ENCODE measurements at places on chromosomes 7 and 10.
A peak's percentile ranks its signal among the peaks of the same experiment; 100 is the strongest.

DNA sequence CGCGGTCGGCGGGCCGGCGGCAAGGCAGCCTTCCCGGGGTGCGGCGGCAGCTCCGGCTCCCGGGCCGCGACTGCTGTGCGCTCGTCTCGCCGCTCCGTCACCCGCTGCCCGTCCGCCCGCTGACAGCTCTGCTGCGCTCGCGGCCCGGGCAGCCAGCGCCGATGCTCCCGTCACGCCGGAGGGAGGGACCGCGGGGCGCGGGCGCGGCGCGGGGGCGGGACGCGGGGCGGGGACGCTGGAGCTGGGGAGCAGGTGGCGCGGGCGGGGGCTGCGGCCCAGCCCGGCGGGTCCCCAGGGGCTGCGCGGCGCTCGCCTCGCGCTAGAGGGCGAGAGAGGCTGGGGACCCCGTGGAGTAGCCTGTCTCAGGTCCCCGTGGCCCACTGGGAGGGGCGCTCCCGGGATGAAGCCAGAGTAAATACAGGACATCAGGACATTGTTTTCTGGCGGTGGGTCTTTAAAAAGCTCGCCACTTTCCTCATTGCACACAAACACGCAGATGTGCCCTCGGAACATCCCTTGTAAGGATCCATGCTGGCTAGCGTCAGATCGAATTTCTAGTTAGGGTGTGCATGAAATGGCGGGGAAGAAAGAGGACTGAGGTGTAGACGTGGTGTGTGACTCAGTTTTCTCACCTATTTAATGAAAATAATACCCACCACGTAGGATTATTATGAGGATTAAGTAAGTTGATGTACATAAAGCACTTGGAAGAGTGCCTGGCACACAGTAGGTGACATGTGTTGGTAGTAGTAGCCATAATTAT lies at the start of gene ELAPOR2:
TSS of gene ELAPOR2 (minus strand) at position 130 of the 763 bp plus-strand sequence. CDS start 141 bp downstream, outside the sequence.
- peak; percentile 77 for DNase-seq

DNA sequence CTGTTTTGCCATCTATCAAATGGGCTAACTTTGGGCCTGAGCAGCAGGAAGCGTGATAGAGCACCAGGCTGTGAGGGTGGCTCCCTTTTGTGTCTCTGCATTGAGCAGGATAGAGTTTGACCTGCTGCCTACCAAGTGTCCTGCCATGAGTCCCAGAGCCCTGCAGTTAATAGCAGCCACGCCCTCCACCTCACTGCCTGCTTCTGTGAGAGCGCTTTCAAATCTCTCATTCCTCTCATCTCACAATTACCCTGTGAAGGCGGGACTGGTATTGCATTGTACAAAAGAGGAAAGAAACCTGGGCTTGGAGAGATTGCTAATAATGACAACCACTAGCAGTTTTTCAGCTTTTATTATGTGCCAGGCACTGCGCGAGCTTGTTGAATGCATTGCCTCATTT lies 39.9 kb downstream of the UNC5B start:
- no peak for DNase-seq

DNA sequence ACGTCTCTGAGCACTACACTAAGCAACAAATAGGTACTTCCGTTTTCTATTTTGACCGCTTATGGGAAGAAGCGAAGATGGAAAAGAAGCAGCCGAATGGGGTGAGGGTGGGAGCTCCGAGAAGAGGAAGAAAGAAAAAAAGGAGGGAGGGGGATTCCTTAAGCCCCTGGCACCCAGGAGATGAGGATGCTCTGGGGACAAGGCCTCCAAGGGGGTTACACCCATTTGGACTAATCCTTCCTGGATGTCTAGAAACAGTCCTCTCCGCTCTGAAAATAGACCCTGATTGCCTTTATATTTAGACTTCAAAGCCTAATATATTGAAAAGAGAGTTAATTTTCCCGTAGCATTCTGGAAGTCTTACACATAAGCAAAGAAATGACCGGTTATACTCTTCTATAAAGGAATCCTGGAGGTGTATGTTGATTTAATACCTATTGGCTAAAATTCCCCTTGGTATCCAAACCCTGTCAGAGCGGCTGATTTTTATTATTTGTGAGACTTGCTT lies 676 bp upstream of the HTR7 start:
- peak; percentile 15 for DNase-seq

- DNase-seq: peak; percentile 81
Measured at GRCh38 chr10:15725603-15726002, 5.9 kb upstream of the ITGA8 start.

DNA sequence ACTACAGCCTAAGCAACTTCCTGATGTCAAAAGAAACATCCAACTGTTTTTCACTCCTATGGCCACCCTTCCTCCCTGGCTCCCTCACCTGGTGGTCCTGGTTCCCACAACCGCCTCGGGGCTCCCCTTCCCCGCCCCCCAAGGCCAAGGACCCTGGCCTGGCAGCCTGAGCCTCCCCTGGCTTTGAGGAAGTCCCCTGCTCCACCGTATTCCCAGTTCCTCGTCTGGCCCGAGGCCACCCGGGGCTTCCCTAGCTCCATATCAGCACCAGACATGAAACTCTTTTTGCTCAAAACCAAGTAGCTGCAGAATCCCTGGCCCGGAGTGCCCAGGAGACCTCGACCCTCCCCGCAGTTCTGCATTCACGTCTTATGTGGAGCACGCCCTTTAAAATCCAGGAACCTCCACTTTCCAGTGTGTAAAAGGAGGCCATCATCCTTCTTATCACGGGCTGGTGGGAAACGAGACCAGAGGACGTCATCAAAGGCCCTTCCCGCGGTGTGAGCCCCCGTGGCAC lies 82.9 kb downstream of the PRKAG2 start:
- DNase-seq: no peak

GRCh38 chr7:37342688-37343471 lies 105.8 kb downstream of the ELMO1 start:
- no peak for DNase-seq

- peak; percentile 1 for DNase-seq
Measured at GRCh38 chr10:61398366-61399129, 54.6 kb downstream of the TMEM26 start.

- no peak for DNase-seq
Measured at GRCh38 chr10:27771231-27771630, 25.6 kb upstream of the MKX start.

DNA sequence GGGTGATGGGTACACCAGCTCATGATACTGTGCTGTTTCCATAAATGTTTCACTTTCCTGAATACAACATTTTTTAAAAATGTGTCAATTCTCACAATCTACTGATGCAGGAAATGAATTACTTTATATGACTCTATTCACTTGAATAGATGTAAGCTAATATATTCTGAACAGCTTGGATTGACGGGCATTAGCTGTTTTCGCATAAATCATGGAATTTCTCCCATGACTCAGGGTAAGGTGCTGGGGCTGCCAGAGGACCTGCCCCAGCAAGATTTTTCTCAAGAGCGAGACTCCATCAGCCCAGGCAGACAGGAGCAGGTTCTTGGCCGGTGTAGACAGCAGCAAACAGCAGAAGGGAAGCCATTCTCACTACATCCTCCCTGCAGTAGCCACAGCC lies 107.1 kb downstream of the PFKFB3 start:
- DNase-seq: no peak

DNA sequence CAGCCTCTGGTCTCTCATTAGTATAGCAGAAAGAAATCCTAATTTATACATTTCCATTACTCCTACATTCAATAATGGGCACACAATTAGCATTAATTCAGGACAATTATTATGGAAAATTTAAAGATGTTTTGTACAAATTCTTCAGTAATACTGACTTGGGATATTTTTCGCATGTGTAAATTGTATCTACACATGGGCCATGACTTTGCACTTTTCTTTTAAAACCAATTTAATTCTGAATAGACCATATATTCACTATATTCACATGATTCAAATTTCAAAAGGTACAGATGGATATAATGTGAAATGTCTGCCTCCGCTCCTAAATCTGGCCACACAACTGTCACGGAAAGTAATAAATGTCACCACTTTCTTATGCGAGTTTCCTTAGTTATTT lies 123.0 kb downstream of the TCERG1L start:
- no peak for DNase-seq

GRCh38 chr7:102075553-102076135 lies 211.0 kb upstream of the SH2B2 start:
- DNase-seq: no peak

- DNase-seq: no peak
Measured at GRCh38 chr10:28307267-28307666, 4.4 kb upstream of the MPP7 start.

GRCh38 chr7:96023387-96023786 lies 251.0 kb downstream of the DYNC1I1 start:
- no peak for DNase-seq

- DNase-seq: no peak
Measured at GRCh38 chr7:149306854-149307253, 44.9 kb downstream of the ZNF783 start.
